ENCODE measurements at places on chromosomes 11 and 22.
A peak's percentile ranks its signal among the peaks of the same experiment; 100 is the strongest.

DNA sequence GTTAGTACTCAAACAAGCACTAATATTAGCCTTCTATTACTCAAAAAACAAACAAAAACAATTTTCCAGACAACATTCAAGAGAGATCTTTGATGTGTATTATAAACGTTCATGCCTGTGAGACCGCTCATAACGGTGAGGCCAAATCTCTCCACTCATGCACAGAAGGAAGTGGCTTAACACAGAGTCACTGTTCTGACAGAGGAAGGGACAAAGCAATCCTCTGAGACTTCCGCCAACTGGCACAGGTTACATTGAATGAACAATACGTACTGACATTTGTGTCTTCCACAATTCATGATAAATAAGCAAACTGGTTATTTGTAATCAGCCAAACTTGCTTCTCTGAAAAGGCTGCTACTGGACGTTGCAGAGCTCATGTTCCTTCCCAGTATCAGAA, 30.5 kb downstream of the CHKA start:
- H3K4me1 ChIP-seq: peaks cover 6% of the 10 kb centered on the region
- DNase-seq: no peak
- peak overlapping the region; percentile 15 for H3K4me3 ChIP-seq
- H3K36me3 ChIP-seq: no peaks in the 10 kb centered on the region
- H3K27me3 ChIP-seq: no peaks in the 10 kb centered on the region
- H3K27ac ChIP-seq: peak overlapping the region; percentile 49

GRCh38 chr22:46604306-46604690, 15.9 kb upstream of the GRAMD4 start:
- H3K27ac ChIP-seq: peak overlapping the region; percentile 2
- peaks cover 20% of the 10 kb centered on the region for H3K4me1 ChIP-seq
- no peaks in the 10 kb centered on the region for H3K36me3 ChIP-seq
- H3K27me3 ChIP-seq: no peaks in the 10 kb centered on the region

DNA sequence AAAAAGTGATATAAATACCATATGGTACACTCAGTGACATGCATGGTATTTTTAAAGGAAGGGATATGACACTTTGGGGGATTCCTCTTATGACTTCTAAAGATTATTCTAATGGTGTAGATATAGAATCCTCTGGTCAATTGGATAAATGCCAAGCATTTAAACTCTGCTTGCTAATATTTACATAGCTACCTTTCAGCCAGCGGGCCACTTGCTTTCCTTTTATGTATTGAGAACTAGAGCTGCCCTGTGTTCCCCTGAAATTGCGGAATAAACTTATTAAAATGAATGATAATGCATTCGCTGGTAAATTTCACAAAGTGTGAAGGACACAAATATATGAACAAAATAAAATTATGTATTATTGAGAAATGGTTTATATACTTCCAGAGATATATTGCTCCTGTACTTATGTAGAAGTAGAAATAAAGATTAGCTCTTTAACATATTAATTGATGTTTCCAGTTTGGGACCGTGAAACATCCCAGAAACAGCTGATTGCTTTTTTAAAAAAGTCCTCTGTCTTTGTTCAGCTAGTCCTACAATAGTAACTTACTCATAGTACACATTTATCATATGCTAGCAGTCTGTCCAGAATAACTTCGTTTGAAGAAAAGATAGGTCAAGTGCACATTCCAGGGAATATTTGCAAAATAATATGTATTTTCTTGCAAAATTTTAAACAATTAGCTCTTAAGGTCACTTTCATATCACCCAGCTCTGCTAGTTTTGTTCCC, 40.1 kb upstream of the CARD18 start:
- no peak for DNase-seq
- H3K4me3 ChIP-seq: no peak overlapping the region
- no peak overlapping the region for H3K27ac ChIP-seq
- H3K4me1 ChIP-seq: no peaks in the 10 kb centered on the region

- no peaks in the 10 kb centered on the region for H3K4me1 ChIP-seq
- peaks cover 24% of the 10 kb centered on the region for H3K36me3 ChIP-seq
- no peak overlapping the region for H3K4me3 ChIP-seq
- DNase-seq: no peak
Measured at GRCh38 chr11:113841691-113842090, 33.7 kb downstream of the USP28 start.

- H3K27me3 ChIP-seq: no peaks in the 10 kb centered on the region
- H3K27ac ChIP-seq: no peak overlapping the region
- DNase-seq: no peak
- H3K4me1 ChIP-seq: no peaks in the 10 kb centered on the region
- no peaks in the 10 kb centered on the region for H3K36me3 ChIP-seq
Measured at GRCh38 chr11:30454111-30454510, 131.2 kb downstream of the ARL14EP start.

DNA sequence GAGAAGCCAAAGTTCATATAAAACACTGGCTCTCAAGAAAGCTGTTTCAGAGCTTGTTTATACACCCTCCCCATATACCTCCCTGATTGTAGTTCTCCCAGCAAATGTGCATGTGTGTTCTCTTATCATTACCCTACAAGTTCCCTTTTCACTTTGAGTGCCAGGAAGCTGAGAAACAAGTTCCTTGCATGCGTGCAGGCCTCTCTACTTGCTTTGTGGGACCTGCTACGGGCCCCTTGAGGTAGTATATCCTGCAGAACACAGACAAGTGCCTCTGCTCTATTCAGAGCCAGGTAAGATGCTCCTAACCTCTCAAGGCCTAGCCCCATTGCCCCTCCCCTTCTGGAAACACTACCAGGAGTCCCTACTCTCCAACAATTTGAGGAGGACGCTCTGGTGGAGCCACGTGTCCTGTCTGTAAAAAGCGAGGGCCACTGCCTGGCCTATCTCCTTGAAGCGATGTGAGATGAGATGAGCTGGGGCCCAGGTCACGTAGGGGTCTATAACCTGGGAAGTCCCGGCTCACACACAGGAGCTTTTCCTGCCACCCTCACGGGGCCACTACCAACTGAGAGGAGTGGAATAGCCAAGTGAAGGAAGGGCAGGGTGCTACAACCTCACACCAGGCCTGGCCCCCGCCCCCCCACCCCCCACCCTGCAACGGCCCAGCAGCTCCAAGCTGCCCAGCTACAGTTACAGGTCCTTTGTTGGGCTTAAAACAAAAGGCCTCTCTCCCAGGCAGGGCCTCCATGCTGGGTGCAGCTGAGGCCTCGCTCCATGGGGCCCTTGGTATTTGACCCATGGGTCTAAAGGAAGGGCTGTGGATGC, 2.6 kb upstream of the ATP5MGL start:
- H3K27ac ChIP-seq: no peak overlapping the region
- no peak for DNase-seq
- peaks cover 62% of the 10 kb centered on the region for H3K4me1 ChIP-seq
- H3K4me3 ChIP-seq: no peak overlapping the region

DNA sequence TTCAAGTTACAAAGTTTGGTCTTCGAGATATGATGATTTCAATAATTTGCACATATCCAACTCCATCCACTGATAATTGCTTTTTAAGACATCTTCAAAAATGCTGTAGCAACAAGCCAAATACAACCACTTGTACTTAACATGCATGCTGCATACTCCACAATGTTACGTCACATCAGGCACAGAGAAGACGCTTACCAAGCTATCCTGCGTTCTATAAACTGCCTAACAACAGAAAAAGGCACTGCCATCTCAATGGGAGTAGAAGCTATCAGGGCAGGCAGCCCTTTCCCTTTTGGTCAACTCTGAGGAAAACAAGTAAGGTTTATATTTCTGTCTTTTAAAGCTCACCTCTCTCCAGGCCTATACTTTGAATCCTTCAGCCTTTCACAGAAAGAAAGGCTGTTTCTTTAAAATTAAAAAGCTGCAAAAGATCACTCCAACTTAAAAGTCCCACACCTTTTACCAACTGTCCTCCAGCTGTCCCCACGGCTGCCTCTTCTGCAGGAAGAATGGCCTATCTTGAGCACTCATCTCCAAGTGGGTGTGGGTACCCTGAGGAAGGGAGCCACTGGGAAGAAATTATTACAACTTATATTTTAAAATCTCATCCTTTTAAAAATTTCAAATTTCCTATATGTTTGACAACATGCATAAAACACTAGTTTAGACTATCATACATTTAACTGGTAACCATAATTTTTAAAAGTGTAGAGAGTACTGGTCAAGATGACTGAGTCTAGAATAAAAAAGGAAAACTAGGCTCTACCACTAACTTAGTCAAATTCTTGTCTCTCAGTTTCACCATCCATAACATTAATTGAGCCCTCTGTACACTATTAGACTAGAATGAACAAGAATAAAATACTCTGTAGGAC, 14.5 kb downstream of the PHF21A start:
- no peaks in the 10 kb centered on the region for H3K36me3 ChIP-seq
- peaks cover 44% of the 10 kb centered on the region for H3K4me1 ChIP-seq
- no peak overlapping the region for H3K4me3 ChIP-seq
- H3K27me3 ChIP-seq: no peaks in the 10 kb centered on the region
- DNase-seq: no peak

DNA sequence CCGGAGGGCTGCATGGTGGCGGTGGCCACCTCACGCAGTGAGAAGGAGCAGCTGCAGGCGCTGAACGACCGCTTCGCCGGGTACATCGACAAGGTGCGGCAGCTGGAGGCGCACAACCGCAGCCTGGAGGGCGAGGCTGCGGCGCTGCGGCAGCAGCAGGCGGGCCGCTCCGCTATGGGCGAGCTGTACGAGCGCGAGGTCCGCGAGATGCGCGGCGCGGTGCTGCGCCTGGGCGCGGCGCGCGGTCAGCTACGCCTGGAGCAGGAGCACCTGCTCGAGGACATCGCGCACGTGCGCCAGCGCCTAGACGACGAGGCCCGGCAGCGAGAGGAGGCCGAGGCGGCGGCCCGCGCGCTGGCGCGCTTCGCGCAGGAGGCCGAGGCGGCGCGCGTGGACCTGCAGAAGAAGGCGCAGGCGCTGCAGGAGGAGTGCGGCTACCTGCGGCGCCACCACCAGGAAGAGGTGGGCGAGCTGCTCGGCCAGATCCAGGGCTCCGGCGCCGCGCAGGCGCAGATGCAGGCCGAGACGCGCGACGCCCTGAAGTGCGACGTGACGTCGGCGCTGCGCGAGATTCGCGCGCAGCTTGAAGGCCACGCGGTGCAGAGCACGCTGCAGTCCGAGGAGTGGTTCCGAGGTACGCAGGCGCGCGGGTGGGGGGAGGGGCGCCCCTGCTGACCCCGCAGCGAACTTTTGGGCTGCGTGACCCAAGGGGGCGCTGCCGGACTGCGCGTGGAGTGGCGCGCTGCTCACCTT, 670 bp downstream of the NEFH start:
- peaks cover 37% of the 10 kb centered on the region for H3K27me3 ChIP-seq
- H3K27ac ChIP-seq: no peak overlapping the region
- no peak overlapping the region for H3K4me3 ChIP-seq
- DNase-seq: peak; percentile 33
- H3K36me3 ChIP-seq: peaks cover 3% of the 10 kb centered on the region

DNA sequence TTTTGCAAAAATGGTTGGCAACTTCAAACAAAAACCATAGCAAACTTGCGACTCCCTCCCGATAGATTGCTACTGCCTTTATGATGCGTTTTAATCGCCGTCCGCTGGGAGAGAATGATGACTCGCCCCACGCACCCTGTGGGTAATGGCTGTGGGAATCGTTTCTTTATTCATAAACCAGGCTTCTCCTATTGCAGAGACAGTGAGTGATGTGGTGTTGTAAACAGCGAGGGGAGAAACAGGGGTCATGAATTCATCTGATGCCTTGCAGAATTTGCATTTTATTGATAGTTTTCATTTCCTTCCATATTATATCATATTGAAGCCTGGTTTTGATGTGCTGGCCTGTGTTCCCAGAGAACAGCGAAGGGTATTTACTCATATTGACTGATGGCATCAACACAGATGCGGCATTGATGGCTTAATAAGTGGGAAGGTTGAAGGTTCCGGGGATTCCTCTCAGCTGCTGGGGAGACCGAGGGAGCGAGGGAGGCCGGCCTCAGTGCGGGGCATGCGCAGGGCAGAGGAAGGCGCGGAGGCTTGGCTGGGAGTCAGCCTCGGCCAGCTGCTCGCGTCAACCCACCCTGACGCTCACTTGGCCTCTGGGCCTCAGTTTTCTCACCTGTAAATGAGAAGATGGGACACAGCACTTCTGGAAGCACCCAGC, 41.3 kb downstream of the ARHGAP8 start:
- H3K27ac ChIP-seq: no peak overlapping the region
- DNase-seq: no peak
- H3K4me1 ChIP-seq: no peaks in the 10 kb centered on the region
- H3K36me3 ChIP-seq: no peaks in the 10 kb centered on the region
- H3K27me3 ChIP-seq: peaks cover 2% of the 10 kb centered on the region
- H3K4me3 ChIP-seq: no peak overlapping the region

GRCh38 chr11:1146365-1146764, 11.4 kb upstream of the MUC5AC start:
- peaks cover 15% of the 10 kb centered on the region for H3K27me3 ChIP-seq
- H3K4me3 ChIP-seq: no peak overlapping the region
- H3K27ac ChIP-seq: no peak overlapping the region

GRCh38 chr22:48445113-48445827, 1382.4 kb downstream of the BRD1 start:
- H3K4me3 ChIP-seq: no peak overlapping the region
- H3K4me1 ChIP-seq: no peaks in the 10 kb centered on the region
- H3K36me3 ChIP-seq: no peaks in the 10 kb centered on the region
- no peak for DNase-seq
- H3K27ac ChIP-seq: no peak overlapping the region
- no peaks in the 10 kb centered on the region for H3K27me3 ChIP-seq

GRCh38 chr11:69442807-69443137, 38.7 kb upstream of the LINC01488 start:
- no peaks in the 10 kb centered on the region for H3K36me3 ChIP-seq
- DNase-seq: no peak
- H3K27ac ChIP-seq: no peak overlapping the region
- no peak overlapping the region for H3K4me3 ChIP-seq

DNA sequence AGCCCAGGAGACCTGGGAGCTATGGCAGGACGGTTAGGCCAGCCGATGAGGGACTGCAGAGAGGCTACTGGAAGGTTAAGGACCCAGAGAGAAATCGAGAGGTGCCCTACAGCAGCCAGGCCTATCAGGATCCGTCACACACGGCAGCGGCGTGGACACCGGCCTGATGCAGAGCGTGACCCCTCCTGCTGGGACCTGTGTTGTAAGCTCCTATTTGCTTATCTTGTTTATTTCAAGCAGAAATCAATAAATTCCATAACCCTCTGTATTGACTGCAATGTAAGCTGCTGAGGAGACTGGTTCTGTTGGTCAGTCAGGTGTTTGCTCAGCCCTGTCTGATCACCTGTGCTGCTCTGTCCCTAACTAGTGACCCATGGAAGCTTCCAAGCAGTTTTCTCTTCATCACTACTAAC, 39.9 kb downstream of the PPP2R1B start:
- peaks cover 58% of the 10 kb centered on the region for H3K36me3 ChIP-seq
- no peak overlapping the region for H3K4me3 ChIP-seq
- no peak overlapping the region for H3K27ac ChIP-seq
- H3K4me1 ChIP-seq: no peaks in the 10 kb centered on the region
- DNase-seq: no peak
- no peaks in the 10 kb centered on the region for H3K27me3 ChIP-seq
